ENCODE measurements at places on chromosomes 2 and 18.
A peak's percentile ranks its signal among the peaks of the same experiment; 100 is the strongest.

DNA sequence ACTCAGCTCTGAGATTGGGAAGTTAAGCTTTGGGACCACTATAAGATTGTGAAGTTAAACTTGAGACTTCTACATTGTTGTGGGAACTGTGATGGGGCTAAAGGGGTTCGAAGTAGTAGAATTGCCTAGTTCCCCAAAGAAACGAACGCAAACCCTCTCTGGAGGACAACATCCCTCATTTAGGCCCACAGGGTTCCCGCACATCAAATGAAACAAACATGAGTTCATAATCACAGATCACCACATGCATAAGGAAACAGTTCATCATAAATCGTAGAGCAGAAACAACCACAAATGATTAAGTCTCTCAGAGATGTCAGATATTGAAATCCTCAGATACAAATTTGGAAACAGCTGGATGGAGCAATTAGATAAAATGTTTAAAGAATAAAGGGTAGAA, 55.9 kb upstream of the HPCAL1 start:
- no peak for DNase-seq

DNA sequence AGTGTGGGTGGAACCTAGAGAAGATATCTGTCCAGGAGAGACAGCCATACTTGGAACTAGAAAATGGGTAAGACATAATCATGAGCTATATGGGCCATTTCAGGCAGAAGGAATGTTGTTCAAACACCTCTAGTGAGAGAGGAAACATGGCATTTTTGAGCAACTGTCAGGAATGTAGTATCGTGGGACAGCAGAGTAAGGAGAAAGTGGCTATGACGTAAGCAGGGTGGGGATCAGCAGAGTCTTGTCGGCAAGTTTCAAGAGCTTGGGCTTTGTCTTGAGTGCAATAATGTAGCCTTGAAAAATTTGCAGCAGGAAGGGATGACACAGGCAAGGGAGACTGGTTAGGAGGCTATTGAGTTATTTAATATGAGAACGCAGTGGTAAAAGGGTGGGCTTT, 20.4 kb downstream of the SERPINB7 start:
- DNase-seq = no peak

DNA sequence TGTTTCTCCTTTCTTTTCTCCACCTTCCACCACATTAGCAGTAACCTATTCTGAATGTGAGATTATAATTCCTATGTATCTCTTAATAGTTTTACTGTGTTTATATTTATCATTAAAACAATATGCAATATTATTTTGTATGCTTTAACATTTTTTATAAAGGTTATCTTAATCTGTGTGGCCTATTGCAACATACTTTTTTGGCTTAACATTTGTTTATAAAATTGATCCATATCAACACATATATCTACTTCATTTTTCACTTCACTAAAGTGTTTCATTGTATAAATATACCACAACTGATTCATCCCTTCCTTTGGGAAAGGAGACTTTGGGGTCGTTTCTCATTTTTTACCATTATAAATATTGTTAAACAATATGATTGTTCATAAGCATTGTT, 48.6 kb downstream of the ATP9B start:
- no peak for DNase-seq

DNA sequence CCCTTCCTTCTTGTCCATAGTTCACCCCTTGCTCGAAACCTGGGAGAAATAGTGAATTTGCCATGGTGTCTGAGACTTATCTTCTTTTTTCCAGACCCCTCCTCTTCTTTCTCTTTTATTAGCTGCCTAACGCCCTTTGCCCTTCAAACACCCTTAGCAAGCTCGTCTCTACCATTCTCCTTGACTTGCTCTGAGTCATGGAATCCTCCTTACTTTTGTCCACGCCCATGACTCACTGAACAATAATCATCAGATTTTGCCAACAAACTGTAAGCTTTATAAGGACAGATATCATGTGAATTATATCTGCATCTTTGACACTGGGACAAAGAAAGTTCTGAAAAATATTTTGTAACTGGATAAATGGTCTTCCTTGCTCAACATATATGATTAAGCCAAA, 67.1 kb upstream of the CNTNAP5 start:
- DNase-seq = no peak

DNA sequence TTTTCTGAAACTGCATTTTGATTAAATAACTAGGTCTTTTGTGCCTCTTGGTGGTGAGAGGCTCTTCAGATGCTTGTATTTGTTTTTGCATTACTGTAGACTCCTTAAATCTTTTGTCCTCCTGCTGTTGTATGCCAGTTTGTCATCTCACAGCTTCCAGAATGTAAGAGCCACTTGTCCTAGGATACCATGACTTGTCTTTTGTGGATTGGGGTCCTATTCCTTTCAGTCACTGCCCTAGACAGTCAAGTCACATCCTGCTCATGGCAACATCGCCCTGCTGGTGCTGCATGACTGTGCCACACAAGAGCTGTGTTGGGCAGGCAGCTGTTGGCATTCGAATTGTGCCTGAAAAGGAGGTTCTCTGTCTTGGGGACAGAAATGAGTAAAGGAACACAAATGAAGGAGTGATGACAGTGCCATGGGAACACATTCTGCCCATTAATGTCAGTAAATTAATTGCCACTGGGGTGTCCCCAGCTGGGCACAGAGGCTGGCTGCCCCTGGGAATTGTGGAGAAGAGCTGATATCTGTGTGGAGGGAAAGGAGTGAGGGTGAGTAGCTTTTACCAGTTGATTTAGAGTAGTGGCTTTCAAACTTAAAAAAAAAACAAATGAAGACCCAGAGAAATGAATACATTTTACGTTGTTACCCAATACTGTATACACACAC, 140.3 kb downstream of the ARL6IP6 start:
- no peak for DNase-seq

- no peak for DNase-seq
Measured at GRCh38 chr18:6943143-6943542, 174.5 kb downstream of the LAMA1 start.

GRCh38 chr2:241248897-241249296, 60.4 kb downstream of the ANO7 start:
- no peak for DNase-seq

GRCh38 chr2:6999211-6999877, 82.1 kb downstream of the RNF144A start:
- DNase-seq = no peak

GRCh38 chr2:100606726-100607343, 44.0 kb downstream of the PDCL3 start:
- DNase-seq = peak; percentile 44

GRCh38 chr2:172931256-172931894, 144.3 kb upstream of the MAP3K20 start:
- DNase-seq = peak; percentile 15

GRCh38 chr2:8219096-8219495, 462.8 kb upstream of the ID2 start:
- no peak for DNase-seq

DNA sequence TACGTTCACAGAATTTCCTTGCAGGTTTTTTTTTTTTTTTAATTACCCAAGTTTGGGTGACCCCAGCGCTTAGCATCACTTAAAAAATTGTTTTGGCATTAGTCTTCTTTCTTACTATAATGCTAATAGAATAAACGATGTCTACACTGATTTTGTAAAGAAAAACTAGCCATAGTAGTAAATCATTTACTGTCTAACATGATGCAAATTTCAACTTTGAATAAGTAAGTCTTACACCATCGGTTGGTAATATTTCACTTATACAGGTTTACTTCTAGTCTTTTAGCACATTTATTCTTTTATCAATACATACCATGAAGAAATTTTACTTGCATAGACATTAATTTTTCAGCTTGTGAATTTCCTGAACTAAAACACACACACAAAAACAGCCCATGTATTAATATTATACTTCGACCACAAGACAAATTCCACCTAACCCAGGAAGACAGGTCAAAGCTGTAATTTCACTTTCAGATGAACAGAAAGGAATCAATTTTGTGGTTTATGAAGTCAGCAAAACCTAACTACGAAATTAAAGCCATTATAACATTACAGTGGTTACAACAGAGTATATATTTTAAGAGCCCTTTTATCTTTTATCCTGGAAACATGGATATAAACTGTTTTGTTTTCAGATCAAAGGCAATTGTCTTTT, 1.9 kb downstream of the YES1 start:
- DNase-seq = no peak

DNA sequence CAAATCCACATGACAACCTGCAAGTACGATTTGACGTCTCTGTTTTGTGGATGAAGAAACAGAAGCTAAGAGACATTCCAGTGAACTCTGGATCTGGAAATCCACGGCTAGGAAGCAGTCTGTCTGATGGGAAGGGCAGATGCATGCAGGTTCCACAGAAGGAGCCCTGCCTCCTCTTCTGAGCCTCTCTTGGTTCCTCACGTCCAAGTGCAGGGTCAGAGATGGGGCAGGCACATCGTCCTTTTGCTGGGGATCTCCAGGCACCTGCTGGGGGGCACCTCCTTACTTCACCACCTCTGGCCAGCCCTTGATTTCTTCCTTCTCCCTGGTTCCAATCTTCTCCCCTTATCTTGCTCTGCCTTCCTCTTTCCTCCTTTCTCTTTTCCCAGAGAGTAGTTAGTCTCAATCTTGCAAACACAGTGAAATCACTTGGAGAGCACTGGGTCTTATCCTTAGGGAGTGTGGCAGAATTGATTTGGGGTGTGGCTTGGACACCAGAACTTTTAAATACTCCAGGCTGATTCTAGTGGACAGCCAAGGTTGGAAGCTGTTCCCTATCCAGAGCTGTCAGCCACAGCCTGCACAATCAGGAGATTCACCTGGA, 137.8 kb downstream of the BCL2 start:
- no peak for DNase-seq

DNA sequence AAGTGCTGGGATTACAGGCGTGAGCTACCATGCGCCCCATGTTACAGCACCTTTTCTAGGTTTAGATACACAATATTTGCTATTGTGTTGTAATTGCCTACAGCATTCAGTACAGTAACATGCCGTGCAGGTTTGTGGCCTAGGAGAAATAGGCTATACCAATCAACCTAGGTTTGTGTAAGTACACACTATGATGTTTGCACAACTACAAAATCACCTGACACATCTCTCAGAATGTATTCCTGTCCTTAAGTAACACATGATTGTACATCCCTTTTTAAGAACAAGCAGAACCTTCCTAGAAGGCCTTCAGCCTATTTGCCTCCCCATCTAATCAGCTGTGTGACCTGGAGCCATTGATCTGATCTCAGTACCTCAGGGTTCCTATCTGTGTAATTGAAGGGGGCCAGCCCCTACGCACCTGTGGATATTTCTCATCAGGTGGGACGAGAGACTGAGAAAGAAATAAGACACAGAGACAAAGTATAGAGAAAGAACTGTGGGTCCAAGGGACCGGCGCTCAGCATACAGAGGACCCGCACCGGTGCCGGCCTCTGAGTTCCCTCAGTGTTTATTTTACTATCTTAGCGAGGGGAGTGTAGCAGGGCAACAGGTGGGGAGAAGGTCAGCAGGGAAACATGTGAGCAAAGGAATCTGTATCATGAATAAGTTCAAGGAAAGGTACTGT, 18.7 kb upstream of the TMBIM1 start:
- no peak for DNase-seq

- no peak for DNase-seq
Measured at GRCh38 chr2:215797676-215798075, 215.7 kb downstream of the MREG start.

GRCh38 chr2:174632841-174633622, 35.4 kb upstream of the WIPF1 start:
- DNase-seq = no peak

GRCh38 chr2:64460330-64460729, 6.4 kb downstream of the LGALSL start:
- no peak for DNase-seq

- DNase-seq = no peak
Measured at GRCh38 chr18:36568487-36568886, 260.3 kb downstream of the TPGS2 start.

Data from kidney (tissue), 22 donors.